Calu3 (cell line): ENCODE measurements at places on chromosomes 5 and 9.

- no peaks in the 10 kb centered on the region for H3K27me3 ChIP-seq
- H3K4me3 ChIP-seq = no peak overlapping the region
- H3K27ac ChIP-seq = no peak overlapping the region
Observed at GRCh38 chr9:127871531-127871930, 5.9 kb downstream of the AK1 start.

- no peaks in the 10 kb centered on the region for H3K4me1 ChIP-seq
- DNase-seq = no peak
- H3K36me3 ChIP-seq = no peaks in the 10 kb centered on the region
- H3K27ac ChIP-seq = no peak overlapping the region
Observed at GRCh38 chr5:107232788-107233187, 437.9 kb downstream of the EFNA5 start.

- no peaks in the 10 kb centered on the region for H3K4me1 ChIP-seq
- H3K27ac ChIP-seq = no peak overlapping the region
- no peaks in the 10 kb centered on the region for H3K27me3 ChIP-seq
- H3K36me3 ChIP-seq = no peaks in the 10 kb centered on the region
- no peak overlapping the region for H3K4me3 ChIP-seq
Observed at GRCh38 chr5:2805080-2805479, 53.6 kb upstream of the IRX2 start.

DNA sequence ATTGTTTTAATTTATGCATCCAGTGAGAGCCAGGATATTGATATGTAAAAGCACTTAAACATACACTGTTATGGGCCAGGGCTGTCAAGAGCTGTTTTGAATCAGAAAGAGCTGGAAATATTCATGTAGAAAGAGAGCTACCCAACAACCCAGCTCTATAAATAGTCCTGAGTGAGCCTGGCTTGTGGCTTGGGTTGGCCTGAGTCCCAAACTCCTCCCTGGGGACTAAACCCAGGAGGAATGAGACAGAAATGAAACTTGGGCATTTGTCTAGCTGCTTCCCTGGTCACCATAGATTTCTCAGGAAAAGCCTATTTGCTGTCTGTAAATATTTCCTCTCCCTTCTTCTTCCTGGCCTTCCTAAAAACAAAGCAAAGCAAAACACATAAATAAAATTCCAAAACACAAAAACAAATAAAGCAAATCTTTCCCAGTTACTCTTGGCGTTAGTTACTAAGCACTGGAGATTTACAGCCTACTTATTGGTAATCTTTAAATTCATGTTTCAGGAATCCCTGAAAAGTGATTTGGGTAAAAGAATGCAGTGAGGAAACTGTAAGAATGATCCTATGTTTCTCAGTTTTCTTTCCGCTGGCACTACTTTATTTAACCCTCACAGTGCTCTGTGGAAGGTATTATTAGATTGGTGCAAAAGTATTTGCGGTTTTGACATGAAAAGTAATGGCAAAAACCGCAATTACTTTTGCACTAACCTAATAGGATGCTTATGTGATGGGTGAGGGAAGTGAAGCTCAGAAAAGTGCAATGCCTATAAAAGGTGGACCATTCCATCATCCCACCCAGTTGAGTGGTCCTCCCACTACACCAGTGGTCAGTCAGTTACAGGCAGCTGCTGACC lies 111.8 kb downstream of the CARTPT start:
- H3K36me3 ChIP-seq = no peaks in the 10 kb centered on the region
- no peak overlapping the region for H3K4me3 ChIP-seq
- peak; percentile 51 for DNase-seq
- H3K27me3 ChIP-seq = no peaks in the 10 kb centered on the region
- no peak overlapping the region for H3K27ac ChIP-seq

- H3K36me3 ChIP-seq = no peaks in the 10 kb centered on the region
- no peak overlapping the region for H3K27ac ChIP-seq
- no peak overlapping the region for H3K4me3 ChIP-seq
Observed at GRCh38 chr5:102918986-102919610, 164.0 kb downstream of the PAM start.

GRCh38 chr9:33315371-33315770 lies 25.1 kb downstream of the NFX1 start:
- peak overlapping the region; percentile 7 for H3K27ac ChIP-seq
- no peak for DNase-seq
- H3K4me1 ChIP-seq = peaks cover 2% of the 10 kb centered on the region
- no peaks in the 10 kb centered on the region for H3K27me3 ChIP-seq

- H3K27ac ChIP-seq = peak within 1 kb of the TSS; percentile 76
- H3K36me3 ChIP-seq = peaks cover 33% of the 10 kb centered on the region
- no peaks in the 10 kb centered on the region for H3K27me3 ChIP-seq
- peak within 1 kb of the TSS; percentile 67 for H3K4me3 ChIP-seq
Observed at GRCh38 chr5:96876292-96876850, at the start of gene ERAP2. TSS of gene ERAP2 (plus strand) at chr5:96876500. CDS start at chr5:96879686, 3,186 bp downstream.

DNA sequence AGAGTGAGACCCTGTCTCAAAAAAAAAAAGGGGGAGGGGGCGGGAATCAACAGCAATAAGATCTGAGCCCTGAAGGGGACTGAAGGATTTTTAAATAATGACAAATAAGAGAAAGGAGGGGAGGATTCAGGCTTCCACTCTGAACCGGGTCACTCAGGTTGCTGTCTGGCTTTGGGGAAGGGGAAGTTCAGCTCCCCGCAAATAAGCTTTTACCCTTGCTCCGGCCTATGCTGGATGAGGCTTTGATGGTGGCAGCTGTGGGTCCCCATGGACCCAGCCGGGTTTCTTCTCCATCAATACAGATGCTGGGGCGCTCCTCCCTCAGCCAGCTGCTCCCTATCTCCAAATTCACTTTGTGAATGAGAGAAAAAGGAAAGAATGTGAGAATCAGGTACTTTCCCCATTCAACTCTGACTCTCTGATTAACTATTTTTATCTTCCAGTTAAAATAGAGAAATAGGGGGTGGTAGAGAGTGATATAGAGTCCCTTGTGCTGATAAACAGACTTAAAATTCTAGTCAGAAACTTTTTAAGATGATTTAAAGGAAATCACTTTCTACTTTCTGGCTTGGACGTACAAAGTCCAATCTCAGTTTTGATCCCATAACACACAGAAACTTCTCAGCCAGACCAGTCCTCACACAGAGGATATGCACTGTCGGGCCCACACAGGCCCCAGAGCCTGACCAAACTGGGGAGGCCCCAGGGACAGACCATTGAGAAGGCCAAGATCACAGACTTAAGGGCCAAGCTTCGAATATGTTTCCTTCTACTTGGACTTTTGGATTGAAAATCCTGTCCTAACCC lies 39.6 kb downstream of the C5orf15 start:
- no peak overlapping the region for H3K4me3 ChIP-seq
- DNase-seq = no peak
- no peak overlapping the region for H3K27ac ChIP-seq
- H3K36me3 ChIP-seq = no peaks in the 10 kb centered on the region
- H3K4me1 ChIP-seq = peaks cover 22% of the 10 kb centered on the region

DNA sequence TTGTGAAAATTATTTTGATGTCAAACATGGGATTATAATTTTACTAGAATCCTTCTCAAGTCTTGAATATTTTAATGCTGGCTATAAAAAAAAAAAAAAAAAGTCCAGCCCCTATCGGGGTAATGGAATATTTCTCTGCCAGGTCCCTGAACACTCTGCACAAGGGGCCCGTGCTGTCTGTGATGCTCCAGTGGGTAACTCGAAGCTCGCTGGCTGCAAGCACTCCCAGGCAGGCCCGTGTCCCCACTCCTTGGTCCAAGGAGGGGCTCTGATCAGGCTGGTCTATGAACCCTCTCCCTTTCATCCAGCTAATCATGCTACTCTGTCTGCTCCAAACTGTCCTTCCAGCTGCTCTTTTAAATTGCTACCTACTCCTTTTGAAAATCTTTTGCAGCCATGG lies 180.8 kb downstream of the GAPVD1 start:
- H3K4me1 ChIP-seq = no peaks in the 10 kb centered on the region
- no peak overlapping the region for H3K27ac ChIP-seq
- H3K27me3 ChIP-seq = no peaks in the 10 kb centered on the region
- no peak overlapping the region for H3K4me3 ChIP-seq

GRCh38 chr5:55604611-55605067 lies 69.9 kb upstream of the PLPP1 start:
- H3K4me3 ChIP-seq = no peak overlapping the region
- no peak overlapping the region for H3K27ac ChIP-seq
- H3K27me3 ChIP-seq = no peaks in the 10 kb centered on the region
- DNase-seq = no peak

DNA sequence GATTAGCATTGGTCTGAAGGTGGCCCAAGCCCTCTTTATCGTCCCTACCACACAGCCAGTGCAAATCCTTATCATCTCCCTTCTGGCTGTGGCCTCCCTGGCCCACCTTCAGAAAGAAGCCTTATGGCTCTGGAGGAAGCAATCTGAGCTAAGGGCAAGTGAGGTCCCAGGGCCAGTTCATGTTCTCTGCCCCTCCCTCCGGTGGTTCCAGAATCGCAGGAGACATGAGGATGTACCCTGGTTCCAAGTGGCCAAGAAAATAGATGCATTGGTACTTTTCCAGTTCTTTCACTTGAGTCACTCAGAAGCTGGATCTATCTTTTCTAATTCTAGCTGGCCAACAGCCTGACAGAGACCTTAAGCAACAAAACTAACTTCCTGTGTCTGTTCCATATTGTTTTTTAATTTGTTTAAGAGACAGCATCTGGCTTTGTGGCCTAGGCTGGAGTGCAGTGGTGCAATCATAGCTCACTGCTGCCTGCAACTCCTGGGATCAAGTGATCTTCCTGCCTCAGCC lies 60.7 kb downstream of the LHFPL2 start:
- peaks cover 26% of the 10 kb centered on the region for H3K36me3 ChIP-seq
- H3K27me3 ChIP-seq = no peaks in the 10 kb centered on the region
- no peak overlapping the region for H3K4me3 ChIP-seq
- no peak for DNase-seq
- no peak overlapping the region for H3K27ac ChIP-seq
- H3K4me1 ChIP-seq = peaks cover 23% of the 10 kb centered on the region

- H3K36me3 ChIP-seq = peaks cover 21% of the 10 kb centered on the region
- H3K27ac ChIP-seq = peak overlapping the region; percentile 93
- H3K4me1 ChIP-seq = peaks cover 10% of the 10 kb centered on the region
- H3K4me3 ChIP-seq = no peak overlapping the region
- DNase-seq = no peak
- no peaks in the 10 kb centered on the region for H3K27me3 ChIP-seq
Observed at GRCh38 chr5:5422819-5423515, 490 bp downstream of the ICE1 start.

GRCh38 chr5:54534191-54535004 lies 16.8 kb downstream of the SNX18 start:
- H3K36me3 ChIP-seq = no peaks in the 10 kb centered on the region
- H3K27me3 ChIP-seq = no peaks in the 10 kb centered on the region
- H3K27ac ChIP-seq = peak overlapping the region; percentile 28
- H3K4me3 ChIP-seq = no peak overlapping the region
- DNase-seq = no peak

- no peaks in the 10 kb centered on the region for H3K4me1 ChIP-seq
- H3K36me3 ChIP-seq = no peaks in the 10 kb centered on the region
- no peak for DNase-seq
- no peak overlapping the region for H3K27ac ChIP-seq
- H3K4me3 ChIP-seq = no peak overlapping the region
- peaks cover 52% of the 10 kb centered on the region for H3K27me3 ChIP-seq
Observed at GRCh38 chr5:178470760-178471025, 119.5 kb downstream of the COL23A1 start.

GRCh38 chr5:20611620-20612019 lies 623.6 kb upstream of the CDH18 start:
- DNase-seq = no peak
- H3K4me1 ChIP-seq = no peaks in the 10 kb centered on the region
- no peaks in the 10 kb centered on the region for H3K36me3 ChIP-seq
- no peak overlapping the region for H3K4me3 ChIP-seq

DNA sequence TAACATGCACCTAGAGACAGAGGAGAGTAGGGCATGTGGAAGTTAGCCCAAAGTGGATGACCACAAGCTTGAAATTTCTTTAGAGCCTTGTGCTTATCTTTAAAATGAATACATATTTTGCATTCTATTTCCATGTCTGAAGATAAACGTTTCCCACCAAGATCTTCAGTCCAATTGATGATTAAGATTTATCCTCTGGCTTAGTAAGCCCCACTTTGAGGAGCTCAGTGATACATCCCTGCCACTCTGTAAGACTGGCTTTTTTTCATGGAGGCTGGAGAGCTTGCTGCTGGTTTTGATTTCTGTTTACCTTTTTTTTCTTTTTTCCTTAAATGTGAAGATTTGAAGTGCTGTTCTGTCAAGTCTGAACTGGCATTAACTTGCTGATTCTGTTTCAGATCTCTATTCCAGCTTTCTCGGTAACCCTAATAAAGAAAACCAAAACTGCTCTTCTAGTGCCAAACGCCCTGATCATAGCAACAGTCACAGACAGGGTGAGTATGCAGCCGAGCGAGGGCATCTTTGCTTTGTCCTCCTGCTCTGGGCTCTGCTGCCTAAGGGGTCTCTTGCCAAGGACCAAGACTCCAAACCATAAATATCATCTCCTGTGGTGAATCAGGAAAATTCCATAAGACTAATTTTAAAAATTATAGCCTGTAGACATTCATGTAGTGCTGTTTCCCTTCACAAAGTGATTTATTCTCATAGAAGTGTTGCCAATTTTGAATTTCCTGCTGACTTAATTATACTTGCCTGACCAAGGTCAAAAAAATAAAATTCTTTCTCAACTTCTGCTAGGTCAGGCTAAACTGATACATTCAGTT lies 54.3 kb downstream of the GRAMD2B start:
- peaks cover 7% of the 10 kb centered on the region for H3K4me1 ChIP-seq
- peaks cover 32% of the 10 kb centered on the region for H3K36me3 ChIP-seq
- DNase-seq = no peak
- H3K27ac ChIP-seq = no peak overlapping the region
- no peak overlapping the region for H3K4me3 ChIP-seq

- H3K36me3 ChIP-seq = peaks cover 25% of the 10 kb centered on the region
- no peaks in the 10 kb centered on the region for H3K27me3 ChIP-seq
- peak overlapping the region; percentile 79 for H3K27ac ChIP-seq
- peaks cover 48% of the 10 kb centered on the region for H3K4me1 ChIP-seq
- DNase-seq = peak; percentile 63
Observed at GRCh38 chr5:16913187-16914107, 22.6 kb downstream of the MYO10 start.

- H3K36me3 ChIP-seq = no peaks in the 10 kb centered on the region
- no peaks in the 10 kb centered on the region for H3K4me1 ChIP-seq
- no peak overlapping the region for H3K4me3 ChIP-seq
- no peak for DNase-seq
- no peak overlapping the region for H3K27ac ChIP-seq
- no peaks in the 10 kb centered on the region for H3K27me3 ChIP-seq
Observed at GRCh38 chr9:92008041-92008440, 58.0 kb upstream of the ROR2 start.
